ENCODE measurements at places on chromosomes 13 and 19.
A peak's percentile ranks its signal among the peaks of the same experiment; 100 is the strongest.

DNA sequence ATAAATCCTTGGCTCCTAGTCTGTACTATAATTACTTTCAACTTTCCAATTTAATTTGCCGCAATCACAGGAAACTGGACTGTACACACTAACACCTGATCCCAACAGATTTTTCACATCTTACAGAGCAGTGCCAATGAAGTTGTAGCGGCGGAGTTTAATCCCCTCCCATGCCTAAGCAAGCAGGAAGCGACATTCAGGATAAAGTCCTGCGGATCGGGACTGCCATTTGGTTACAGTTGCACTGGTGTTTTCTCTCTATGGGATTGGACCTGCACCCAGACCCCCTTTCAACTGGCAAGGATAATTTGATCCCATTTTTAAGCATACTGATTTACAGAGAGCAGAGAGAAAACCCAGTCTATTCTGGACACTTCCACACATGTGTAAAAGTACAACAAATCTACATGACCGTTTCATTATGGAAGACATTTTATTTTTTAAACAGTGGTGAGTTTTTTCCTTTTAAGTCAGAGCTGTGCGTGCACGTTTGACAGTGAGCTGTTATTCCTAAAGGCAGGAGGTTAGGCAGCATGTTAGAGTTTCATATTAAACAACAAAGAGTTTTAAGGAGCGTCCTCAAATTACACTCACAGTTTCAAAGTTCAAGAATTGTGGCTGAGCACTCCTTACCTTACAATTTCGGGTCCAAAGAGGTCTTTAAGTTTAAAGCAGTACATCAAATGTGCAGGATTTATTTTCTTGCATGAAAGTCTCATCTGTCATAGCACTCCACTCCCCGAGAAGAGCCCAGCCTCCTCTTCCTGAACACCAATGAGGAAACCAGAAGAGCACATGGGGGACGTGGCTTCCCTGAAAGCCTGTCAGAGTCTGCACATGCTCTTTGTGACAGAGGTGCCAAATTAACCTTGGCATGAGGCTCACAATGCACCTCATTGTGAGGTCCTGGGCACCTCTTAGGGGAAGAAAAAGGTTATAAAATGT is 141.6 kb upstream of the RFC3 start:
- DNase-seq: no peak

GRCh38 chr13:73842184-73842583 is 292.0 kb downstream of the KLF12 start:
- DNase-seq: no peak

DNA sequence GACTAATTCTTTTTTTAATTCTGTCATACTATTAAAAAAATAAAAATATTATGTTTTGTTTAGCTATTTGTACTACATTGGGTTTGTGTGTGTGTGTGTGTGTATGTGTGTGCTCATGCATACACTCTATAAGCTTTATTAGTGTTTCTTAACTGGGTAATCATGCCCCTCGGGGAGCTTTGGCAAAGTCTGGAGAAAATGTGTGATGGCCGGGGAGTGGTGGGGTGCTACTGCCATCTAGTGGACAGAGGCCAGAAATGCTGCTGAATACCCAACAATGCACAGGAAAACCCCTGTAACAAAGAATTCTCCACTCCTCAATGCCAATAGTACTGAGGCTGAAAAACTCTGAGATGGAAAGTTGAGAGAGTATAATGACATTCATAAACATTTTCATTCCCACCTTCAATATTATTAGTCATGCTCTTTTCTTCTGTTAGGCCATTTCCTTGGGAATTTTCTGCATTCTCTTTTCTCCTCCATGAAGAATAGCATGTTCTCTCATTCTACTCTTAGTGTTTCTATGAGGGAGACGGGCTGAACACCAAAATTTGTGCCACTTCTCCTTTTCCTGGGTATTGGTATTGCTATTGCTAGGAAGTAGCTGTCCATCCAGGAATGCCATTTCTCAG is 157.3 kb downstream of the DNAJC3 start:
- DNase-seq: peak; percentile 23

GRCh38 chr13:100399455-100399854 is 189.1 kb downstream of the GGACT start:
- no peak for DNase-seq

GRCh38 chr13:102932331-102932730 is 86.5 kb downstream of the ERCC5 start:
- DNase-seq: no peak

DNA sequence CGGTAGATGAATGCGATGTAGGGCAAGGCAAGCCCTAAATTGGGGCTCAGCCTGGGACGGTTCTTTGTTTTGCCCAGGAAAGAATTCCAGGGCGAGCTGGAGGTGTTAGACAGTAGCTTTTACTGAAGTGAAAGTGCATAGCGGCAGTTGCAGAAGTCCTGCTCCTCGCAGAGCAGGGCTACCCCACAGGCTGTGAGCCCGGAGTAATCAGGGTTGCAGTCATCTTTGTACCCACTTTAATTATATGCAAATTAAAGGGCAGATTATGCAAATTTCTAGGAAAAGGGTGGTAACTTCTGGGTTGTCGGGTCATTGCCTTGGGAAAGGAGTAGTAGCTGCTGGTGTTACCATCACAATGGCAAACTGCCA is 30.5 kb downstream of the VAV1 start:
- peak; percentile 3 for DNase-seq

Data from stimulated activated CD8-positive, alpha-beta memory T cell treated with anti-CD3 and anti-CD28 coated beads, Interleukin-12 subunit alpha, Interleukin-12 subunit beta, amount 100 ng/mL, for 4 hours (primary cell).